Suprapubic skin (tissue), 4 donors: ENCODE measurements at places on chromosomes 13 and 19.

GRCh38 chr13:26628706-26629105, 71.2 kb downstream of the WASF3 start:
- no peak overlapping the region for H3K27ac ChIP-seq
- no peak overlapping the region for H3K4me3 ChIP-seq
- no peak for DNase-seq
- H3K27me3 ChIP-seq: no peaks in the 10 kb centered on the region
- H3K4me1 ChIP-seq: no peaks in the 10 kb centered on the region
- H3K36me3 ChIP-seq: no peaks in the 10 kb centered on the region

- no peak overlapping the region for H3K27ac ChIP-seq
- H3K27me3 ChIP-seq: no peaks in the 10 kb centered on the region
- H3K36me3 ChIP-seq: no peaks in the 10 kb centered on the region
- H3K4me1 ChIP-seq: no peaks in the 10 kb centered on the region
- DNase-seq: no peak
These were observed 133.5 kb upstream of the IRS2 start for GRCh38 chr13:109919715-109920375.

DNA sequence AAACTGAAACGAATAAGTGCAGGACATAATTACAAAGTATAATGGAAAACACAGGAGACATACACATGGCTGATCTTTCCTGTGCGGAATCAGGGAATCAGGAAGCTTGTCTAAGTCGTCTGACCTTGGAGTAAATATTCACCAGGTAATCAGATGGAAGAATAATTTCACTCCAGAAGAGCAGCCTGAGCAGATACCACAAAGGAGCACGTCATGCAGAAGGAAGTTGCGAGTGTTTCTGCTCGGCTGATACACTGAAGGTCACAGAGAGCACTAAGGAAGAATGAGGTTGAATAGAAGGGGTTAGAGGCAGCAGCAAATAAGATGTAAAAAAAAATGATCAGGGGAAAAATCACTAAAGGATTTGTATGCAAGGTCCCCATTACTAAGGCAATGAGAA, 122.3 kb upstream of the GPC6 start:
- no peak for DNase-seq
- H3K36me3 ChIP-seq: no peaks in the 10 kb centered on the region
- no peaks in the 10 kb centered on the region for H3K4me1 ChIP-seq
- H3K27ac ChIP-seq: no peak overlapping the region
- no peaks in the 10 kb centered on the region for H3K27me3 ChIP-seq

DNA sequence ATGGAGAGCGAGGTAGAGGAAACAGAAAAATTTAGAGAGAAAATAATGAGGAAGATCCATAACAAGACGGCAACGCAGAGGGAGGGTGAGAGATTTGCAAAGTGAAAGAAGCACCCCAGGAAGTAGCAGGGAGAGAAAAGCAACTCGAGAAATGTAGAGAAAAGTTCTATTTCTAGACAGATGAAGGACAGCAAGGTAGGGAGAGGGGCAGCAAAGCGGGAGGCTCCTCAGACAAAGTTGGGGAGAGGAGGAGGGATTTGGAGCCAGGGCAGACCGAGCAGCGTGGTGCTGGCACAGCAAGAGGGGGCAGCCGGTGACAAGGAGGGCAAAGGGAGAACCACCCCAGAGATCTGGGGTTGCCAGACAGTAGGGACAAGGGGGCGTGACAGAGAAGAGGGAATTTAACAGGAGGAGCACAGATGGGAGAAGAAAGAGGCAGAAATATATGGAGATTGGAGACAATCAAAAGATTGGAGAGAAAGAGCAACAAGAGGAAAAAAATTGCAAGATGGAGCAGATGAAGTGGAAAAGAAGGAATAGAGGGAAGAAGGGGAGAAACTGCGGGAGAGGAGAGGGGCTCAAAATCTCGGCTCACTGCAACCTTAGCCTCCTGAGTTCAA, 989 bp downstream of the ZNF766 start:
- peak; percentile 67 for DNase-seq
- peaks cover 22% of the 10 kb centered on the region for H3K36me3 ChIP-seq
- peak overlapping the region; percentile 94 for H3K27ac ChIP-seq
- peak overlapping the region; percentile 75 for H3K4me3 ChIP-seq
- H3K4me1 ChIP-seq: peaks cover 26% of the 10 kb centered on the region

DNA sequence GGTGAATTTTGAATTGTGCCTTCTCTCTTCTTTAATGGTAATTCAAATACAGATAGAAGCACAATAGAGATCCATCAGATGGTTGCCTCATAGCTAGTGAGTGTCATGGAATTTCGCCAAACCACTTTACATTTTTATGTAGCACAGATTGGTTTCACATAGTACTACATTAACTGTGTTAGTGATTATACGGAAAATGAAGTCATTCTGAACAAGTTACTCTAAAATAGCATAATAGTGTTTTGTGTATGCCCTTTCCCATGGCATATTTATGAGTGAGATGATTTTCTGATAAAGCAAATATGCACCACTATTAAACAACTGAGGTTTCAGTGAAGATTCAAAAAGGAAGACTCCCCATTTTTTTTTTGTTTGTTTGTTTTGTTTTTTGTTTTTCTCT, 1623.5 kb downstream of the PCDH9 start:
- no peak overlapping the region for H3K27ac ChIP-seq
- no peaks in the 10 kb centered on the region for H3K36me3 ChIP-seq
- DNase-seq: no peak
- no peaks in the 10 kb centered on the region for H3K27me3 ChIP-seq
- H3K4me3 ChIP-seq: no peak overlapping the region
- no peaks in the 10 kb centered on the region for H3K4me1 ChIP-seq
